Urothelium cell line (cell line): ENCODE measurements at places on chromosomes 4 and X.

- peak; percentile 41 for DNase-seq
Measured at GRCh38 chr4:47704693-47705325, 133.1 kb downstream of the CORIN start.

DNA sequence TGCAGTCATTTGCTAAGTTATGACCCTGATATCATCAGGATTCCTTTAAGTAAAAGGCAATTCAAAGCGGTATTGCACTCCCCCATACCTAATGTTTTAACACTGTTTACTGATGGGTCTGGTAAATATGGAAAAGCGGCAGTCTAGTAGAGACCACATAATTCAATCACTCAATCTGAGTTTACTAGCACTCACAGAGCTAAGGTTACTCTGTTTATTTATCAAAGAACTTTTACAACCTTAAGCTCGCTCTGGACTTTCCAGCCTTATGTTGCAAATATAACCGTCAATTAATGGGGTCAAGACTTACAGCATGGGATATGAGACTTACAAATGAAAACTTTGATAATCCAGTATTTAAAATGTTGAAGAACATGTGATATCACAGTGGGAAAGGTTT lies 124.5 kb upstream of the ZCCHC13 start:
- no peak for DNase-seq

DNA sequence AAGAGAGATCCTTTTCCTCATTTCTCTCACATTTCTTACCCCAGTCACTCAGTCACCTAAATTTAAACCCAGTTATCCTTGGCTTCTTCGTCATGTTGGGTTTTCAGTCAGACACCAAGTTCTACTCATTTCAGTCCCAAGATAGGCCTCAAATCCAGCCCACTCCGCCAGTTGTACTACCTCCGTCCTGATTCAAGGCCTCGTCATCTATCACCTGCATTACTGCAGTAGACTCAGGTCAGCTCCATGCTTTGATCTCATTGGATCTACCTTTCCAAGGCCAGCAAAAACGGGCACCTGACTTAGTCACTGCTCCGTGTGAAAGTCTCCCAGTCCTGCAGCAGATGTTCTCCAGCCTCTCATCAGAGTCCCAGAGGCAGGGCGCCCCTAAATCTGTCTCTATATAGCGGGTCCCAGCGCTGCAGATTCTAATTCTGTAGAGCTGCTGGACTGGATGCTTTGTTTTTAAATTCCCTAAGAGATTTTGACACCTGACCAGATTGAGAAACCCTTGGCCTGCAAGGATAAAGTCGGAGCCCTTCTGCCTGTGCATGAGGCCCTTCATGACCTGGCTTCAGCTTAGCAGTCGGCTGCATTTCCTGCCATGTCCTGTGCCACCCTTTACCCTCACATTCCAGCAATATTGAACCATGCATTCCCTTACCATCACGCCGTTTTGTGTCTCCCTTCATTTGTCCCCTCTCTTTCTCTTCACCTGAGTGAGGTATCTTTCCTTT lies 53.7 kb downstream of the ZFX start:
- DNase-seq: no peak

- no peak for DNase-seq
Measured at GRCh38 chrX:3379111-3379510, 32.7 kb upstream of the MXRA5 start.

GRCh38 chrX:37993837-37994619 lies 12.3 kb upstream of the SYTL5 start:
- DNase-seq: no peak

- no peak for DNase-seq
Measured at GRCh38 chr4:80221161-80221560, 23.9 kb downstream of the PRDM8 start.

DNA sequence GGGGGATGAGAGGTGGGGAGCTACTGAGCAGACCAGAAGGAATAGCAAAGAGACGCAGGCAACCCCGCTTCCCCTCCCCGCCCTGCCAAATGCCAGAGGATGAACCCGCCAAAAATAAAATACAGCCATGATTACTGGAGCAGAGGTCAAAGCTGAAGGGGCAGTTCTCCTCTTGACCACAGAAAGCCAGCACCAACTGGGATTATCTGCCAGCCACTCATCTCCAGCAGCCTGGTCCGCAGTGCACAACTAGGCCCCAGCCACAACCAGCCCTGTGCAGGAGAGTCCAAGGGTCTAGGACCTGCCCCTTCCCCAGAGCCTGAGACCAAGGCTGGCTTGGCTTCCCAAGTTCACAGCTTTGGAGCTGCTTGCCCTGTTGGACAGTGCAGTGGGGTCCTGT lies 67.4 kb upstream of the BCOR start:
- no peak for DNase-seq

DNA sequence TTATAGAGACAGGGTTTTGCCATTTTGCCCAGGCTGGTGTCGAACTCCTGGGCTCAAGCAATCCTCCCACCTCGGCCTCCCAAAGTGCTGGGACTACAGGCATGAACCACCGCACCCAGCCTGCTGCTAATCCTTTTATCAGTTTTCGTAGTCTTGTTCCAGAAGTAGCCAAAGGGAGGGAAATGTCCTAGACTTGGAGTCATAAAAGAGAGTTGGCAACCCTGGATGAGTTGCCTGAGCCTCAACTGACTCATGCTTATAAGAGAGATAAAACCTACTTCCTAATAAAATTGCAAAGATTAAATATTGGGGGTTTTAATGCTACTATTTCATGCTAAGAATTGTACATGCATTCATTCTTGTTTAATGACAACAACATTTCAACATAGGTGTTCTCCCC lies 44.3 kb downstream of the CD40LG start:
- no peak for DNase-seq

GRCh38 chr4:134505511-134505910 lies 303.9 kb upstream of the PABPC4L start:
- DNase-seq: no peak

GRCh38 chrX:49205443-49205842 lies 5.5 kb upstream of the SYP start:
- DNase-seq: no peak

DNA sequence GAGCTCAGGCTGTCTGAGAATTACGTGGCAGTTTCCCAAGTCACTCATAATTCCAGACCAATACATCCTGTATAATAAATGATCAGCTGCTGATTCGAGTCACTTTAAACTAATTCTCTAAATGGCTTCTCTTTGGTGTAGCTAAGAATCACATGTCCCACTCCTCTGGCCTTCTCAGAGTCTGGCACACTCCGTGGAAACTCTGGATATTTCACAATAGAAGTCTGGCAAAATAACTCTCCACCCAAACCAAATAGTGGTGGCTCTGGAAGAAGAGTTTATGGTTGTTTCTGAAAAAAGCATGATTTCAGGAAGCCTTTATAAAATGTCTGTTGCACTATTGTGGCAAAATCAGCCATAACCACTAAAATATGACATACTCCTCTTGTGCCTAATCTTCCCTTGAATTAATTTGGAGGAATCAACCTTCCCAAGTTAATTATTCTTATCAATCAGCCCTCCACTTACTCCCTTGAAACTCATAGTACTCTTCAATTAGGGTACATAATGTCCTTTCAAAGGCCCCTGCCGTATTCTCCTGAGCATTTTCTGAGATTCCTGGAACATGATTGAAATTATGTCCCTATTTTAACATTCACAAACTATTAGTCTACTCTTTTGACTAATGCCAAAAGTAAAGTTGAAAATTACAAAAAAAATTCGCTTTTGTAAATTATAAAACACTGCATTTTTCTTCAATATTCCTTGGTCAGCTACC lies 991.6 kb downstream of the FAT4 start:
- no peak for DNase-seq

GRCh38 chr4:6943012-6943884 lies 33.6 kb downstream of the TBC1D14 start:
- DNase-seq: no peak

DNA sequence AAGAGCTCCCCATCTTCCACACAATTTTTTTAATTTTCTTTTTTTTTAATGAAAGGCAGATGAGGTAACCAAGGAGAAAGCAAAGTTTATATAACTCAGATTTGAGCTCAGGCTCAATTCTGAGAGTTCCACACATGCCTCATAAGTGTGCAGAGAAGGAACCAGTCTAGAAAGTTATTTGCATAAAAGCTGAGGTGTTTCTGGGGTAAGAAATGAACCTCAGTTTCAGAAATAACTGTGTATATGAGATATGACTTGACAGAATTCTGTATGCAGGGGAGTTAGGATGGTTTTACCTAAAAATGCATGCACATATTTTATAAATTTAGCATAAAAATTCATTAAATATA lies 51.3 kb downstream of the DTHD1 start:
- DNase-seq: no peak

DNA sequence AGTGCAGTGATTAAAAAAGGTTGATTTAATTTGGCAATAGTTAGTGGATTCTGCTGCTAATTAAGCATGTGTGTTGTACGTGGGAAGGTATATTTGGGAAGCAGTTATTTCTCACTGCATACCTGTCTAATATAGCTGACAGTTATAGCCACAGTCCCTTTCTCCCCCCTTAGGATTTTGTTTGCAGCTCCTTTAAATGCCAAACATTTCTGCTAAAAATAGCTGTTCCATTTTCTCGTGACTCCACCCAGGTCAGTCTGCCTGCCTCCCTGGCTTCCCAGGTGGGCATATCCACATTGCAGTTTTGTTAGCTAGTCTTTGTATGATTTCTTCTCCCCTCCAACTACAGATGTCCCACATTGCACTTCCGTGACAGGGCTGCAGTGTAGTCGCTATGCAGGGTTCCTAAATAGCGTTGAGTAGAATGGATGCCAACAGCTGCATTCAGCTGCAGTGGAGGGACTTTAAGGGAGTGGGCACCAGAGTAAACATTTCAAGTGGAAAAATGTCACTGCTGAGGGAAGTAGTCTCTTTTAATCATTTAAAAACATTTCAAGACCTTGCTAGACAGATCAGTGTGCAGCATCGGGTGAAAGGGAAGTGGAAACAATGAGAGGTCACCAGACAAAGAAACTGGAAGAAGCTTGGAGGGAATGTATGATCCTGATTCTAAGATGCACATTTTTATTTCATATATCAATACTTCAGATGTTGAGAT lies 326.3 kb downstream of the RAPGEF2 start:
- DNase-seq: no peak

- DNase-seq: no peak
Measured at GRCh38 chr4:128416921-128417320, 129.3 kb upstream of the PGRMC2 start.

DNA sequence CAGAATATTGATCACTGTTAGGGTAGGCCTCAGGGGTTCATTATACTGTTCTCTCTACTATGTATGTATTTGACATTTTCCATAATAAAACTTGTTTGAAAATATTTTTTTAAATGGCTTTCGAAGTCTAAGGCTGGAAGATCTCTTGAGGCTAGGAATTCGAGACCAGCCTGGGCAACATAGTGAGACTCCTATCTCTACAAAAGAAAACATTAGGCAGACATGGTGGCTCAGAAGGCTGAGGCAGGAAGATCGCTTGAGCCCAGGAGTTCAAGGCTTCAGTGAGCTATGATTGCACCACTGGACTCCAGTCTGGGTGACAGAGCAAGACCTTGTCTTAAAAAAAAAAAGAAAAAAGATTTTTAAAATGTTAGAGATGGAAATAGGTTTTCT lies 15.5 kb upstream of the TBC1D14 start:
- DNase-seq: no peak

DNA sequence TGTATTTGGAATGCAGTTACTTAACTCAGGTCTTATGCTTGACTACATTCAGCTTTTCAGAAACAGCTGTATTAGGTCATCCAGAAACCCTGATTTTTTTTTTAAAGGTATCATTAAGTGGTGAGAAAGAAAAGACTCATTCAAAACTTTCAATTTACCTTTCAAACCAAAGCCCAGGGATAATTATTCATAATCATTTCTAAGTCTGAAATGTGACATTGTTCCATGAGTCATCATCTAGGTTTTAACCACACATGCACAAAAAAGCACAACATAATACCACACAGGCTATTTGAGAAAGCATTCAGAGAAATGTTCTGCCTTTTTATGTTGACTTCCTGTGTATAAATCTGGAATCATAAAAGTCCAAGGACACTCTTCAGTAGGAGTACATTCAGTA lies 288.2 kb downstream of the IL1RAPL2 start:
- DNase-seq: no peak

GRCh38 chr4:6107114-6107791 lies 89.0 kb upstream of the C4orf50 start:
- DNase-seq: no peak

GRCh38 chr4:117987464-117987863 lies 46.8 kb upstream of the NDST3 start:
- no peak for DNase-seq

DNA sequence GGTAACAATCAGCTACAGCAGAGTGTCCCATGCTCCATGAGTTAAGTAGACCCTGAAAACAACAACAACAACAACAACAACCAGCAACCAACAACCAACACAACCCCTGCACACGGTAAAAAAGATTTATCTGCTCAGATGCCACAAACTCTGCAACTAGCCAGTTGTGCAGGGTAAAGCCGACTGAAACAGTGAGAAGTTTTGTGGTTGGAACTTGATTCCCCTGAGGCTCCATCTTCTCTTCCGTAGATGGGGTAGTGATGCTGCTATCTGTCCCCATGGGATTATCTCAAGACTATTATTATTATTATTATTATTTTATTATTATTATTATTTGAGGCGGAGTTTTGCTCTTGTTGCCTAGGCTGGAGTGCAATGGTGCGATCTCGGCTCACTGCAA lies 50.6 kb upstream of the RAPGEF2 start:
- DNase-seq: no peak

- no peak for DNase-seq
Measured at GRCh38 chrX:29295987-29296680, 708.9 kb downstream of the IL1RAPL1 start.

- no peak for DNase-seq
Measured at GRCh38 chrX:70421618-70422017, 1.5 kb upstream of the GDPD2 start.

DNA sequence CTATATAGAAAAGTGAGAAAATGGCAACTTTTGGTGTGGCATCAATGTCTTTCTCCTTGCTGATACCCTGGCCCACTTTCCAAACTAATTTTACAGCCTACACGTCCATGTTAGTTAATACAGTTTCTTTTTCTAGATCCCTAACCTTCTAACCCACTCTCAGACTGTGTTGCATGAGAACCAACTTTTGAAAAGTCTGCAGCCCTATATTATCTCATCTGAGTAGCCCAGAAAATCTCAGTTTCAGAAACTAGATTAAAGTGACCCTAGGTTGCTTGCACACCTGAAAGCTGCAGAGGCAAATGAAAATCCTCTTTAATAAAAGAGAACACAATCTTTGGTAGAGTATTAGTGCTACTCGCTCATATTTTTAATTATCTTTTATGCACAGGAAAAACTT lies 371.6 kb upstream of the EMCN start:
- DNase-seq: no peak
